ENCODE measurements at places on chromosomes 4 and X.

DNA sequence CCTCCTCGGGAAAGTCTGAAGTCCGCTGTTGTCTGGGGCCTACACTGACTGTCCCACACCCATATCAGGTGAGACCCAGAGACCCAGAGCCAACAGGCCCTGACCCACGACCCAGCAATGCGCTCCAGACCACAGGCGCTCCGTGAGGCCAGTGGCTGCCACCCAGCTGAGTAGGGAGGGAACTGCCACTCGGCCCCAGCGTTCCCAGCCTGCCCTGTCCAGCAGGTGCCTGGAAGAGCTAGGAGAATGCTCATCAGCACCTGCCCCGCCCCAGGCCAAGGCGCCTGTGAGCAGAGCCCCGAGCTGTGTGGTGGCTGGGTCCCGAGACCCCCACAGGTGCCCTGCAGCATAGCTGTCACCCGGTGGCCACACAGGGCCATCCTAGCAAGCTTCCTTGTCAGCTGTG lies 2.7 kb downstream of the SPON2 start:
- DNase-seq = no peak

- DNase-seq = no peak
Measured at GRCh38 chrX:48700951-48701653, 4.6 kb downstream of the SUV39H1 start.

- DNase-seq = no peak
Measured at GRCh38 chr4:8682296-8682695, 89.7 kb downstream of the CPZ start.

GRCh38 chr4:156186111-156186510 lies 232.4 kb upstream of the CTSO start:
- no peak for DNase-seq

- DNase-seq = no peak
Measured at GRCh38 chrX:13955975-13956374, 73.7 kb downstream of the GEMIN8 start.

DNA sequence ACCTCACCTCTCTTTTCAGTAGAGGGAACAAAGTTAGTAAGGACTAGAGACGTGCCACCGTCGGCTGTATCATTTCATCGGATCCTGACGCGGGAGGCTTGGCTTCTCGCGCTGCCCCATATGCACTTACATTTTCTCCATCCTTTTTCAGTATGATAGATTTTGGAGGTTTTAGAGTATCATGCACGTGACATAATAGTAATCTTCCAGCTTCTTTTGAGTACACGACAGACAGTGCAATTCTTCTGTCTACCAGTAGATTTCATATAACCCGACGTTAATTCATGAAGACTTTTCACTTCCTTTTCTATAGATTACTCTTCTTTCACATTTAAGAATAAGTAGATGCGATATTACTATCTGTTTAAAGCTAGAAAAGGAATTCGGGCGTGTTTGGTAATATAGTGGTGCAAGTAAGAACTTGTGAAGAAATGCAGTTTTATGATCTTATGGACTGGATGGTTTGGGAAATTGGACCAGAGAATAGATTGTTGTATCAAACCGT lies 1.0 kb downstream of the CDS1 start:
- no peak for DNase-seq

DNA sequence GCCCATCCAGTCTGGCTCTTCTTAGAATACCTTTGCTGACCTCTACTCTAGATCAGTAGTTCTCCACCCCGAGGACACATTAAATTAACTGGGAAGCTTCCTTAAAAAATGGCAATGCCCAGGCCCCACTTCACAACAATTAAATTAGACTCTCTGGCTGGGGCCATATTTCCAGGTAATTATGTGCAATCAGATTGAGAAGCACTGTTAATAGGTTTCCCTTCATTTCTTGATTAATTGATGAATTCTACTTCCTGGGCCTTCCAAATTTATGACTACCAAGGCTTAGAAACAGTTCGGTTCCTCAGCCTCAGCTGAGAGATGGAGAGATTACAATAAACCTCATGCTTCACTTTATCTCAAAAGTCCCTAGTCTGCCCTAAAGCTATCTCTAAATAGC lies 71.7 kb upstream of the LIMCH1 start:
- DNase-seq = no peak

GRCh38 chr4:83238393-83239248 lies 46.0 kb downstream of the COQ2 start:
- DNase-seq = no peak

GRCh38 chrX:11381464-11381863 lies 88.3 kb downstream of the AMELX start:
- no peak for DNase-seq

- DNase-seq = no peak
Measured at GRCh38 chr4:78648640-78649363, 97.2 kb downstream of the ANXA3 start.

DNA sequence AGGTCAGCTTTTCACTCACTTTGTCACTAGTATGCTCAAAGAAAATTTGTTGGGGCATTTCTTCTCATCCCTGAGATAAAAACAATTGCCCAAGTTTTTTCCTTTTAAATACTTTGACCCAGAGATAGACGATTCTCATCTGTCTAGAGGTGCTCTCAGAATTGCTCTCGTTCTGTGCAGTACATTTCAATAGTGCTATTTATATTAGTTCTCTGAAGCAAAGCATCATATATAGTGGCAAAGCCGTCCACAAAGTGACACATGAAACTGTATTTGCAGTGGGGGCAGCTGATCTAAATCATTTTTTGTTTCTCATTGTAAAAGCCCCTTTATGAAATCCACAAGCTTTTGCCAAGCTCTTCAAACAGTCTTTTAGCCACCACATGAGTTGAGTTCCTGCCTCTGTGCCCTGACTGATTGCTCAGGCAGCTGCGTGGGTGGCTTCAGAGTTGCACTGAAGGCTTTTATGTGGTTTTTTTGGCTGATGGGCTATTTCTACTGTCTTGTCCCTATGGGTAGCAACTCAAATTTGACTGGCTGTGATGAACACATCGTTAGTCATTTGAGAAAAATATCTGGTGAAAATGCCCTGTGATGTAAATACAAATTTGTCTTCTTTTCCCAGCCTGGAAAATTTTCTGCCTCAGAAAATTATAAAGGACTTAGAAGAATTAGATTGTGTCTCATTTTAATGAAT lies 119.1 kb upstream of the OTUD4 start:
- DNase-seq = no peak

DNA sequence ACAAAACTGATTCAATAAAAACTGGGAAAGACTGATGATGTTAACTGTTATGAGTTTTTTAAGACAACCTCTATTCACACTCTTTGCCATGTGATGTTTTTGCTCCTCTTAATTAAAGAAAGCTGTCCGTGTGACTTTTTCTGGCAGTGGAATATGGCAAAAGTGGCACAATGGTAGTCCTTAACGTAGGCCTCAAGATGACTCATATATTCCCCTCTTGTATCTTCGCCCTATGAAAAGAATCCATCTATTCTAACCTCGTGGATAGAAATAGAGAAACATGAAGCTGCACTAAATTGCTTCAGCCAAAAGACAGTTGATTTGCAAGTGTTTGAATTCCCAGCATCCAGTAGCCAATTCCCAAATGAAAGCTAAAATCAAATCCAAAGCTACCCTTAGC lies 603.8 kb upstream of the PCDH7 start:
- no peak for DNase-seq

- no peak for DNase-seq
Measured at GRCh38 chrX:56826020-56826419, 97.0 kb downstream of the NBDY start.

GRCh38 chr4:55359397-55359916 lies 13.4 kb downstream of the SRD5A3 start:
- DNase-seq = no peak

All from hypothalamus (tissue), 51 donors.